ENCODE measurements at places on chromosomes 12 and 14.

DNA sequence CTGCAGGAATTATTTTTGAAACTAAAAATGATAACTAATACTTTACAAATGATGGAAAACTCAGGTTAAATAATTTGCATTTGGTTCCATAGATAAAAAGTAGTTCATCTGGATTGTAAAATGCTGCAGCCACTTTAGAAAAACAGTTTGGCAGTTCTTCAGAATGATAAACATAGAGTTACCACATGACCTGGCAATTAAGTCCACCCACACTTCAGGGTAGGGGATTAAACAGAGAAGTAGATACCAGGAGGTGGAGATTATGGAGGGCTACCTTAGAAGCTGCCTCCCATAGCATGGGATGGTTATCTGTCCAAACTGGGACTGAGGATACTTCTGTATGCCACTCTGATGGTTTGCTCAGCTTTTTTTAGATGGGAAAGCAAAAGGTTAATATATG lies 22.2 kb downstream of the ARF6 start:
- DNase-seq = no peak

- DNase-seq = no peak
Observed at GRCh38 chr12:44397631-44398030, 478.5 kb downstream of the NELL2 start.

GRCh38 chr14:23398348-23398747 lies 9.7 kb downstream of the MYH6 start:
- DNase-seq = no peak

DNA sequence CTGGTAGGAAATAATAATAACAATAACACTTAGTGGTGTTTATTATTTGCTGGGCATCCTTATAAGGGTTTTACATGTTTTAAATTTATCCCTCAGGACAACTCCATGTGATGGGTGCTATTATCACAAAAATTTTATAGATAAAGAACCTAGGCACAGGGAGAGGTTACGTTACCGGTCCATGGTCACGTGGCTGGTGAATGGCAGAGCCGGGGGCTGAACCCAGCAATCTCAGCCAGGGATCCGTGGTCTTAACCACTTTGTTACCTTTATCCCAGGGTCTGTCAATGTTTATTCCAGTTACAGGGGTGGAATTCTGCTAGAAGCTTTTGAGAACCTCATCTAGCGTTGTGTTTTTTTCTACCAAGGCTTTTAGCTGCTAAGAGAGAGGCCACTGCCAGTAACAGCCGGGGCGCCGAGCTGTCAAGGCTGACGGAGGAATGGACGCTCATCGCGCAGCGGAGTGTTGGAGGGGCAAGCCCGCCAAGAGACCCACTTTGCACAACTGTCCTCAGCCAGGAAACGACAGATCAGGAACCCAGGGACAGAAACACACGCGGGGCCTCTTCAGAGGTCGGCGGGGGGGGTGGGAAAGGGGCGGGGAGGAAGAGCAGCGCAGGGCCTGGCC lies 418 bp downstream of the AMN1 start:
- no peak for DNase-seq

DNA sequence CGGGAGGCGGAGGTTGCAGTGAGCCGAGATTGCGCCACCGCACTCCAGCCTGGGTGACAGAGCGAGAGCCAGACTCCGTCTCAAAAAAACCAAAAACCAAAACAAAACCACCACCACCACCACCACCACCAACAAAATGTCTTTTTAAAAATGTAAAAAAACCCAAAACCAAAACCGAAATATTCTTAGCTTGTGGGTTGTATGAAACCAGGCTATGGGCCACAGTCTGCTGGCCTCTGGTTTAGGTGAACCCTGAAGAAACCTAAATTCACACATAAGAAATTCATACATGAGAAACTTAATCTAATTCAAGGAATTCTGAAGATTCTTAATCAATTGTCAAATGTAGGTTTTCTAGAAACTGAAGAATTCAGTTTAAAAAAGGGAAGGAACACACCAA lies 37.6 kb downstream of the INSM2 start:
- DNase-seq = no peak

DNA sequence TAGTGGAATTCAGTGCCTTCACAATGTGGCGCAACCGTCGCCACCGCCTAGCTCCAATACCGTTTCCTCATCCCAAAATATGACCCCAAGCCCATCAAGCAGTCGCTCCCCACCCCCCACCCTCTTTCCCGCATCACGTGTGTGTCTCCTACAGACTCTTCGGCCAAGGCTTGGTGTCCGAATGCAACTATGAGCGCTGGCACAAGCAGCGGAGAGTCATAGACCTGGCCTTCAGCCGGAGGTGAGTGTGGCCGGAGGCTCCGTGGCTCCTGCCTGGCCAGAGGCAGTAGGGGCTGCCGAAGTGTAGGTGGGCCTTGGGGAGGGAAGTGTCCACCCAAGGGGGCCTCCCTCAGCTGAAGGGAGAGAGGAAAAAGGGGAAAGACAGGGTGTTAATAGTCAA lies 15.8 kb downstream of the CYP46A1 start:
- DNase-seq = no peak

- DNase-seq = no peak
Observed at GRCh38 chr12:52715416-52715815, 12.1 kb upstream of the KRT77 start.
